ENCODE measurements at places on chromosomes 7 and 10.

GRCh38 chr7:85520175-85520574, 333.3 kb upstream of the SEMA3D start:
- DNase-seq = peak; percentile 9

GRCh38 chr10:104540181-104540580, 100.9 kb upstream of the SORCS3 start:
- DNase-seq = no peak

DNA sequence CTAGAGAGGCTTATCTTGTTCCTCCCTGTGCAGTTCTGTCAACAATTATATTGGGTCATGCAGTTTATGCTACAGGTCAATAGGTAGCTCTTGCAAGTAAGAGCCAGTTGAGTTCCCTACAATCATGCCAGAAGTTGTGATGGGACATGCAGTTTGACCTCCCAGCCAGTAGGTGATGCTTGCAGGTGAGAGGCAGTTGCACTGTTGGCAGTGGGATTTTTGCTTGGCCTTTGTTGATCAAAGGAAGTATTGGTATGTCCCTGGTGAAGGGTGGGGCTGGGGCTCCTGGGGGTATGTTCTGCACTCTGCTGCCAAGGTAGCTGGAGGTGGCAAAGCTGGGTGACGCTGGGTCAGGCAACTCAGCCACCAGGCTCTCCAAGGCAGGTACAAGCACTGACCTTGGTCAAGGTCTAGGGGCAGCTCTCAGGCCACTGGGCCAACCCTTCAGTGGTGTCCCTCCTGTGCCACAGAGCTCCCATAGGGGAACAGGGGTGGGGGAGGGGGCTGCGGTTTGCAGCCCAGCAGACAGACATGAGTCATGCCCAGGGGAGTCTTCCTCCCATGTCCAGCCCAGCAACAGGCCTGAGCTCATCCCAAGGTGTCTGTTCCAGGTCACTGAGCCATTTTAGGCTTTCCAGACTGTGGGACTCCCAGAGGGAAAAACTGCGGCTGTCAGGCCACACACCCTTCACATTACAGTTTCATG, 43.3 kb downstream of the MEOX2 start:
- DNase-seq = no peak

- DNase-seq = no peak
Measured at GRCh38 chr10:117257721-117258120, 16.8 kb downstream of the SLC18A2 start.

- no peak for DNase-seq
Measured at GRCh38 chr10:67943917-67944316, 59.5 kb downstream of the SIRT1 start.

GRCh38 chr10:22690158-22690557, 24.2 kb downstream of the PIP4K2A start:
- no peak for DNase-seq

- peak; percentile 26 for DNase-seq
Measured at GRCh38 chr7:15489383-15489782, 72.4 kb downstream of the AGMO start.

DNA sequence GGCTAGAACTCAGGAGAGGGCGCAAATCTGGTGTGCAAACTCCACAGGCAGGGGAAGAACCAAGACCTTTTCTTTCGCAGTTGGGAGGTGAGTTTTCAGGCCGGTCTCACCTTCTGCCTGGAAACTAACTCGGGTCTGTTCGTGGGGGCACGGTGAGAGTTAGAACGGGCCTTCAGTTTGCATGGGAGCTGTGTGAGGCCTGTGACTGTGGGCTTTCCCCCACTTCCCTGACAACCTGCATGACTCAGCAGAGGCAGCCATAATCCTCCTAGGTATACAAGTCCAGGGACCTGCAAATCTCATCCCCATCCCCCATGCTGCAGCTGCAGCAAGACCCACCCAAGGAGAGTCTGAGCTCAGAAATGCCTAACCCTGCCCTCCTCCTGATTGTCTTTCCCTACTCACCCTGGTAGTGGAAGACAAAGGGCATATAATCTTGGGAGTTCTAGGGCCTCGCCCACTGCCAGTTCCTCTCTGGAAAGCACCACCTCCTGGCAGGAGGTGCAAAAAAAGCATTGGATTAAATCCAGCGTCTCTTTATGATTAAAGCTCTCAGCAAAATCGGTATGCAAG, 194.9 kb upstream of the ETV1 start:
- no peak for DNase-seq

- DNase-seq = no peak
Measured at GRCh38 chr10:108404155-108404554, 1239.6 kb upstream of the SORCS1 start.

GRCh38 chr10:126074291-126074690, 177.9 kb downstream of the FANK1 start:
- no peak for DNase-seq

DNA sequence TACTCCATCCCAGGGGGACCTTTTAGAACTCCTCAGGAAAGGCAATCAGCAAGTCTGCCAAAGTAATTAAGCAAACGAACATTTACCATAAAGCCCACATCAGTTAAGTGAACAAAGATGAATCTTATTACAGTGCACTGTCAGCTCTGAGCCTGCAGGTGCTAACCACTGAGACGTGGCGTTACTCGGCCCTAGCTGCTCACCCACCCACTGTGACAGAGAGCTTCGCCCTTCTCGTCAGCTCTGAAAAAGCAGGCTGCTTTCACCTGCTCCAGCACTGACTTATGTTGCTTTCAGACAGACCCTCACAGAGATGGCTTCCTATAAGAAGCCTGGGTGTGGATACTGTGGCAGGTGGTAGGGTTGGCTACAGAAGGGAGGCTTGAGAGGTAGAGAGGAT, 57.7 kb upstream of the KCNIP2 start:
- no peak for DNase-seq

GRCh38 chr7:66304536-66304935, 99.4 kb downstream of the TPST1 start:
- DNase-seq = no peak

DNA sequence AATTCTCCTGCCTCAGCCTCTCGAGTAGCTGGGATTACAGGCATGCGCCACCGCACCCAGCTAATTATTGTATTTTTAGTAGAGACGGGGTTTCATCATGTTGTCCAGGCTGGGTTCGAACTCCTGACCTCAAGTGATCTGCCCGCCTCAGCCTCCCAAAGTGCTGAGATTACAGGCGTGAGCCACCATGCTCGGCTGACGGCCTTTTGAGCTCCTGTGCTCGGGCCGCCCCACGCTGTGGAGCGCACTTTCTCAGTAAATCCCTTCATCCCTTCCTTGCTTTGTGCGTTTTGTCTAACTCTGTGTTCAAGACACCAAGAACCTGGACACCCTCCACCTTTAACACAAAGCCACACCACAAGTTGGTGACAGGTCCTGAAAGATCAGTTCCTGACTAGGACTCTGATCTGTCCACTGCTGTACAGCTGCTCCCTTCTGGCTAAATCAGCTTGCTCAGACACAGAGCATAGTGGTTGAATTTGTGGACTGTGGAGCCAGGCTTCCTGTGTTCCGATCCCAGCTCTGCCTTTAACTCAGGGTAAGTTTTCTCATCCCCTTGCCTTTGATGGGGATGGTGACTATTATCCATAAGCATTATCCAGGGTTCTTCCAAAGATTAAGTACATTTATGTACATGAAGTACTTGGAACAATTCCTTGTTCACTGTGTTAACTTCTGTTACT, 20.1 kb downstream of the CHST3 start:
- no peak for DNase-seq

Data from skin of body (tissue), 3 donors.